ENCODE measurements at places on chromosomes 11 and 22. TPM values are rescaled to one million over a fixed set of nuclear protein-coding genes. Genes with fewer than 3 reads are reported as not detected.

Gene GSTT2B
- 1.8 TPM for total RNA-seq

Gene MGAT3
- 0.49 TPM for total RNA-seq

Gene APOBEC3B
- 1.9 TPM for total RNA-seq

Gene MS4A14
- total RNA-seq, result not detected

Gene SEPTIN3
- total RNA-seq, result not detected

Gene DCHS1
- 2.0 TPM for total RNA-seq

Gene FAM83F
- total RNA-seq, result not detected

Gene TH
- total RNA-seq, result not detected

Gene HOATZ
- total RNA-seq, result not detected

Gene PRSS23
- total RNA-seq, result 173 TPM

Gene MB
- not detected for total RNA-seq

Gene IFTAP
- total RNA-seq, result 19.8 TPM

Gene ASPHD2
- 1.2 TPM for total RNA-seq

Measured in cardiac ventricle fibroblast (primary cell).